Activated T-cell treated with anti-CD3 and anti-CD28 coated beads, Interleukin-2, amount 50 U/mL, for 4 hours (primary cell): ENCODE measurements at places on chromosomes 1 and 21. TPM values are rescaled to one million over a fixed set of nuclear protein-coding genes. Genes with fewer than 3 reads are reported as not detected.
A peak's percentile ranks its signal among the peaks of the same experiment; 100 is the strongest.

Gene NEK2
- total RNA-seq, result 2.0 TPM

Gene AIRE
- total RNA-seq, result not detected

Gene LRRC38
- not detected for total RNA-seq

Gene MCOLN2
- 67.7 TPM for total RNA-seq

DNA sequence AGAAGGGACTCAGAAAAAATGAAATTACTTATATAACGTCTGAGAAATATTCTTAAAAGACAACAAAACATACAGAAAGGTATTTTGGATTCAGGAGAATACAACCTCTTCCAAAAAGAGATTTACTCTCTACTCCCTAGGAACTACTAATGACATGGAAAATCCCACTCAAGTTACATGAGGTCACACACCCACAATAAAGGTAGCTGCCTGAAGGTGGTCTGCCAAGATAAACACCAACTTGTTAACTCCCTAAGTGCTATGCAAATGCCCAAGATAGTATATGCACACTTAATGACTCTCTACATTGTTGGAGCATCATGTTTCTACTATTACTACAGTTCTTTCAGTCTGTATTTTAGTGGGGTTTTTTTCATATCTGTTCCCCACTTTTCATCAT lies 26.5 kb downstream of the RERE start:
- DNase-seq, result no peak

DNA sequence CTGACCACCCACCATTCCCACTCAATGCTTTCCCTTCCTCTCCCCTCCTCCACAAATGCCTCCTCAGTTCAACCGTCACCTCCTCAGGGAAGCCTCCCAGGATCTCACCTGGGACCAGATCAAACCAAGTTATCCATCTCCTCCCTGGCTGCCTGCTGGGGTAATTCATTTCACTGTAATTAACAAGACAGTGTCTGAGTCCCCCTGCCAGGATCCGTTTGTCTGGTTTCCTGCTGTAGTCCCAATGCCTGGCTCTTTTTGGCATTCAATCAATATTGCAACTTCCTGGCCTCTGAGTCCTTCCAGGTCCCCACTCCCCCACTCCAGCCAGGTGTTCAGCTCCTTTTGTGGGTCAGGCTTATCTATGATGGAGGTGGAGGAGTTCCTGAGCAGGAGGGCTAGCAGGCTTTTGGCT lies 687.7 kb downstream of the PTPRU start:
- DNase-seq, result no peak

GRCh38 chr1:46098027-46098712 lies 34.3 kb downstream of the PIK3R3 start:
- DNase-seq, result no peak

DNA sequence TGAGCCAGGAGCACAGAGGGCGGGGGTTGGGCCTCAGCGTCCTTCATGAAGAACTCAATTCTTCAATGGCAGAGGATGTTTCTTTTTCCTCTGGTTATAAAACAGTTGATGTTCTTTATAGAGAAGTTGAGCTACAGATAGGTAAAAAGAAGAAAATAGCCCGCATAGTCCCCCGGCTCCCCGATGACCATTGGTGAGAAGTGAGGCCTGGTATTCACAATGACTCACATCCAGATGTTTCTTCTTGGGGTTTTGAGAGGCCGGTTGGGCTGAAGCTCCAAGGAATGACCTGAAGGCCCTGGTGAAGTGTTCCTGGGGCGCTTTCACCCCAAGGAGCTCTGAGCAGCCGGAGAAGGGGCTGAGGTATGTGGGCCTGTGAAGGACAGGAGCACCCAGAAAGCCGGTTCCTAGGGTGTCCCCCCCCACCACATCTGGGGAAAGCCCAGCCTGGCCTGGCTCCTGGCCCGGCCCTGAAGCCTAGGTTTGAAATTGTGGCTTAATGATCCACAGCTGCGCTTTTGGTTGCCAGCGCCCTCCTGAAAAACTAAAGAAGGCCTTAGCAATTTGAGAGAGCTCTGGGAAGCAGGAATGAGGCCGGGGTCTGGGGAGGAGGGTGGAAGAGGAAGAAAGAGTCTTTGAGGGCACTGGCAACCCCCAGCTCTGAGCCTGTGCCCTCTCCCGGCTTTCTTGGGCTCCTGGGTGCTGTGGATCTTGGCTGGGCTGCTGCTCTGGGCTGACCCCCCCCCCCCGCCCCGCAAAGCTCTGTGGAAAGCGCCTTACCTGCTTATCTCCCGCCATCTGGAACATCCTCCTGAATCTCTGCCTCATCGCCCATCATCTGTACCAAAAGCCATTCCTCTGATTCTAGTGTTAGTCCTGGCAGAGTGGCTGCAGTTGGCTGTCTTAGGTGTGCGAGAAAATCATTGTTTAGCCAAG lies 444.7 kb downstream of the CAMTA1 start:
- no peak for DNase-seq

DNA sequence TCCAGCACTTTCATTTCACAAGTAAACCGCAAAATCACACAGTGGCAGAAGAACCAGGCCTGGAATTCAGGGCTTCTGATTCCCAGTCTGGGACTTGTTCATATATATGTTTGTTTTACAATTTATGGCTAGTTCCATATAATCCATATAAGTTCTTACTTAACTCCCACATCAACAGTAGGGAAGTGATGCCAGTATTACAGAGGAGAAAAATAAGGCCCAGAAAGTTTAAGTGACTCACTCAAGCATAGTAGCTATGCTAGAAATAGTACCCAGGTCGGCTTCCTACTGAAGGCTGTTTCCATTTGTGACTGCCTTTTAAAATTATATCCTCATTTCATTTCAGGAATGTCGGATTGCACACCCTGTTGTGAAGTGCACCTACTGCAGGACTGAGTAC lies 1.4 kb downstream of the FAM76A start:
- no peak for DNase-seq

Gene CCDC181
- 0.16 TPM for total RNA-seq

- no peak for DNase-seq
Observed at GRCh38 chr1:220888417-220888986, 9.3 kb downstream of the HLX start.

GRCh38 chr1:1922702-1922955 lies 3.5 kb upstream of the TMEM52 start:
- DNase-seq, result no peak

Gene SH2D1B
- total RNA-seq, result 0.11 TPM

DNA sequence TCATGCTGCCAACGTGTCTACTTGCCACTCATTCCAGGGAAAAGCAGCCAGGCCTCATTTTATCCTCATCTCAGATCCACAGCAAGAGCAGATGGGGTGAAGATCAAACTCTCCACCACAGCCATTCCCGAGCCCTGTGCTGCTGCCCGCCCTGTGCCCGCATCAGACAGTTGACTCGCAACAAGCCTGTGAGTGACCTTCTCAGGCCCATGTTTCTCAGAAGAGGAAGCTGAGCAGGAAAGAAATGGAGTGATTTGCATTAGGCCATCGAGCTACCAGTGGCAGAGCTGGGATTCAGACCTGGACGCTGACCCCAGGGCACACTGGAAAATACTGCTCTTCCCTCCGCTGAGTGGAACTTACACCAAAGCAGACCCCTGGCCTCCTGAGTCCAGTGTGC lies 1.2 kb downstream of the CNR2 start:
- no peak for DNase-seq

Gene INTS7
- 29.5 TPM for total RNA-seq

- DNase-seq, result no peak
Observed at GRCh38 chr1:91582431-91582921, 81.8 kb downstream of the CDC7 start.

DNA sequence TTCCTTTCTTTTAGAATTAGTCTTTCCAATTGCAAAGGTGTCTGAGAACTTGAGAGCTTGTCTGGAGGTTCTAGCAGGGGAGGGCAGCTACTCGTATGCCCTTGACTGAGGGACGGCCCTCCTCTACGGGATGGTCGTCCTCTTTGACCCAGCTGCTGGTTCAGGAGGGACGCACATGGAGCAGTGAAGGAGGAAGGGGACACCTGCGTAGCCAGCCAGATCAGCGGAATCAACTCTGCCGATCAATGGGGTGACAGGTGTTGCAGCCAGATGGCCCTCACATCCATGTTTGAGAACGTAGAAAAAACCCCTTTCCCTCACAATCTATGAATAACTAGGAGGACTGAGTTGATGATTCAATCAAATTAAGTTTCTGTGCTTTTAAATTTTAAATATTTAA lies 15.7 kb upstream of the A3GALT2 start:
- DNase-seq, result no peak

DNA sequence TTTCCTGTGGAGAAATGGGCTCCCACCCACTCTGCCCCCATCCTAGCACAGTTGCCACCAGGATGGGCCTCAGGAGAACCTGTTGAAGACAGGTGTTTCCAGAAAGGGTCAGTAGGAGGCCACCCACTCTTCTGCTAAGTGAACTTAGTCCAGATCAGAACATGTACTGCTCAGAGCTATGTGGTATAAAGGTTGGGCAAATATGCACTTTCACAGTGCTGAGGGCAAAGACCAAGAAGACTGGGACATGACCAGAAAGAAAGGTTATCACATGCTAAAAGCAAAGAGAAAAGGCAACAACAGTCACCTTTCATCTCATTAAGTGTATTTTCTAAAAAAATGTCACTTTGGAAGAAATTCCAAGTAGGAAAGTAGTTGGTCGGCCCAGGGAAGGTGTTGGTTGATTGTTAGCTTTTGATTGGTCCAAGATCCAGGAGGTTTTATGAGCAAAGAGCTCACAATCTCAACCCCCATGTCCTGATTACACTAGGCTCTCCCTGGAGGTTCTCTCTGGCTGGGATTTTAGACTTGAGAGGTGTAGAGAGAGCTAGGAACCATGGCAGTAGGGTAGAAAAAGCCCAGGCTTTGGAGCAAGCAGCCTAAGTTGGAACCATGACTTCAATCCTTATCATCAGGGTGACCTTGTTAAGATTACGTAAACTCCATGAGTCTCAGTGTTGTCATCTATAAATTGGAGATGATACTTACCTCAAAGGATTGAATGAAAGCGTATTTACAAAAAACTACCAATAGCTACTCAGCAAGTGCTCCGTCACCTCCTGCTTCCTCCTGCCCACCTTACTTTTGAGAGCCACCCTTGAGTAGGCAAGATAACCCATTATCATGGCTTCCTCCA lies 102.6 kb downstream of the GLUL start:
- DNase-seq, result no peak

DNA sequence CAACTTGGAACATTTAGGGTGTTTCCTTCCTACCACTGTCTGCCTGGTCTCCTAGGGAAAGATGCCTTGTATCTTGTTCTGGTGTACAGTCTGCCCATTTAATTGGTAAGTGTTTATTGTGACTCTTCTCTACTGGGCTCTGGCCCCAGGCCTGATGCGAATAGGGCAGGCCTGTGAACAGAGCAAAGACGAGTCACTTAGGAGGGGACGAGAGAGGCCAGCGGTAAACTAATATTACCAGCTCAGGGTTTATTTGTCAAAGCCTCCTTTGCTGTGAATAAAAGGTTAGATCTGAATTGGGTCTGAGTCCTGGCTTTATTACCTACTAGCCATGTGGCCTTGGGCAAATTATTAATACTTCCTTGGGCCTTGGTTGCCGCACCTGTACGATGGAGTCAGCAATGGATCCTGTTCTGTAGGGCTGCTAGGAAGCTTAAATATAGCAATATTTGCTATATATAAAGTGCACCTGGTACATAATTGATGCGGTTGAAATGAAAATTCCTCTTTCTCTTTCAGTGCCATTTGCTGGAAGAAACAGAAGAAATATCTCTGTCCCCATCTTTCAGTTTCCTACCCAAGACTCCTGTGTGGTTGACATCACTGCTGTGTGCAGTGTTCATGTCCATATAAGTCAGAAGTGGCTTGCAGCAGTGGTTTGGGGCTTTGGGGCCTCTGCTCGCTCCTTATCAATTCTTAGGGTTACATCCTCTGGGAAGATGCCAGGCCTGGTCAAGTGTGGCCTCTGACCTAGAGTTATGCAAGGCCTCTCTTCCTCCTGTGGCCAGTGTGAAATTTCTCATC lies 32.4 kb downstream of the MAPKAPK2 start:
- DNase-seq, result no peak

Gene S100A7A
- not detected for total RNA-seq

- DNase-seq, result no peak
Observed at GRCh38 chr1:13228343-13228781, 2.4 kb upstream of the PRAMEF18 start.

GRCh38 chr21:18129526-18129925 lies 115.1 kb upstream of the CHODL start:
- no peak for DNase-seq

Gene FAM177B
- total RNA-seq, result not detected

DNA sequence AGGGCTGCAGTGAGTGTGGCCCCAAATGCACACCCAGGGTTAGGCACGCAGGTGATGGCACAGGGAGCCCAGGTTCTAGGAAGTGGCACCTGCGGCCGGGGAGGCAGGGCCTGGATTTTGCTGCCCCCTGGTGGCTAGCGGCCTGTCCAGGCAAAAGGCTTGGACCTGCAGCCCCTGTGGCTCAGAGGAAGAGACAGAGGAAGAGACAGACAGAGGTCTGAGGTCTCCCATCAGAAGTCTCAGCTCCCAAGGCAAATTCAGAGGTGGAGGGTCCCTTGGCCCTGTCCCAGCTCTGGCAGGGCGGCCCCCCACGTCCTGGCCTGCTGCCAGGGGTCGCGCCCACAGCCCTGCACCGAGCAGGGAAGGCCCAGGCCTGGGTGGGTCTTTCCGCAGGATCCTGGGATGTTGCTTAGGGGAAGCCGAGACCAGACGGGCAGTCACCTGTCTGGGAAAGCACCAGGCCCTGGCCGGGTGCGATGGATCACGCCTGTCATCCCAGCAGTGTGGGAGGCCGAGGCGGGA lies 8.0 kb upstream of the TNFRSF14 start:
- DNase-seq, result peak; percentile 84

DNA sequence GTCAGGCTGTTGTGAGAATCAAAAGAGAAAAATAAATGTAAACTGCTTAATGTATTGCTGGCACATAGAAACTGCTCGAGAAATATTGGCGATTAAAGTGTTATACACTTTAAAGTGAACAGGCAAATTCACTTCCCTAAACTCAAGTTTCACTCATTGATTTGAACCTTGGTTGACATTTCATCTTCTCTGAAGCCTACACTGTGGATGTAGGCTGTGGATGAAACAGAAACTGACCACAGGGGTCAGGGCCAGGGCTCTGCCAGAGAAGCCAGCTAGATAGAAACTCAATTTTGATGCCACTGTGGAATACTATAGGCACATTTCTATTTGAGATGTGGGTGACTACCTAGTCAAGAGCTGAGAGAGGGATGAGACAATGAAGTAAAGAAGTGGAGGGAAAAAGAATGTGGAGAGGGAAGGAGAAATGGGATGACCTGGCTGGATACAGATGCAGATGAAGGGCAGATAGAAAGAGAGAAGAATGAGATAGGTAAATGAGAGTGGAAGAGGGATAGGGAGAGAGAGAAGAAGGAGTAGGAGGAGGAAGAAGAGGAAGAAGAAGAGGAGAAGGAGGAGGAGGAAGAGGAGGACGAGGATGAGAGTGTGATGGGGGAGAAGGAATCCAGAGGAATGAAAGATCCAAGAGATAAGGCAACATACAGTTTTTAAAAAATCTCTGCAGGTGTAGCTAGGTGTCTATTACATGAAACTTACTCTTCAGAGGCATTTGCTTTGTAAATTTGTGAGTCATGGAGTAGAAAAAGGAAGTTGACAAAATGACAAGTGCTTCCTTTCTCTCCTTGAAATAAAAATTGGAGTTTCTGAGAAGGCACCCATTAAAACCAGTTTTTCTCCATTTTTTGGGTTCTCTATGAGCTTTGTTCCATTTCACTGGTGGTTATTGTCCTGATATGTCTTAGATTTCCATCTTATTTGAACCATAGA lies 17.4 kb upstream of the CD1D start:
- no peak for DNase-seq

Gene TMEM39B
- total RNA-seq, result 26.9 TPM
